RWPE1 (cell line): ENCODE measurements at places on chromosomes 1 and 21.

DNA sequence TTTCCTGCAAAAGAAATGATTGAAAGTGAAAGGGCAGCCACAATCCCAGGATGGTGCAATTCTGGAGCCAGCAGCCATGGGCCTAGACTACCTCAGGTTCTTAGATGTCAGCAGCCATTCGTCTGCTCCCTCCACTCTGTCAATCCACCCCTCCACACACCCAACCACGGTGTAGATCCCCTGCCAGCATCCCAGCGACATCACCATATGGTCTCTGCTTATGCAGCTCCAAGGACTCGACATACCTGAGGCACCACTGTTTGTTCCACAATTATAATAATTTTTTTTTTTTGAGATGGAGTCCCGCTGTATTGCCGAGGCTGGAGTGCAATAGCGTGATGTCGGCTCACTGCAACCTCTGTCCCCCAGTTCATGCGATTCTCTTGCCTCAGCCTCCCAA is 6.5 kb downstream of the SYNC start:
- DNase-seq = no peak

DNA sequence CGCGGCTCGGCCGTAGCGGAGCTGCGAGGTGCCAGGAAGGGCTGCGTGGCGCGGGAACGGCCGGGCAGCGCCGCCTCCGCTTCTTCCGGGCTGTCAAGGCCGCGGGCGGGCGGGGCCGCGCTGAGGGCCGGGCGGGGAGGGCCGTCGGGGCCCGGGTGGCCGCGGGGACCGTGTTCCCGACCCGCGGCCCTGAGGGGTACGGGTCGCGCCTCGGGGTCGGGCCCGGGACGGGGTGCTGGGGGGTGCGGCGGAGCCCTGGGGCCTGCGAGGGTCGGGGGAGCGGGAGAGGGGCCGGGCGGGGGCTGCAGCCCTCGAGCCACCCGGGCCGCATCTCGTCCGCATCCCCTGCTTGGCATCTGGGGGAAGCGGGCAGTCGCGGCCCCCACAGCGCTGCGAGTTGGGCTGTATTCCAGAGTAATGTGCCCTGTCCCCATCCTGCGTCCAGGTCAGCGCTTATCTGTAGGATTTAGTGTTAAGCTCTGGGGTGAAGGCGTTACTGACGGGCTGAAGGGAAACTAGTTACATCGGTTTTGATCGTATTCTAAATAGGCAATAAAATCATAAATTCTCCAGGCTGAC is 379 bp downstream of the RER1 start:
- no peak for DNase-seq

- DNase-seq = no peak
Measured at GRCh38 chr1:106027871-106028270, 1028.6 kb upstream of the PRMT6 start.

DNA sequence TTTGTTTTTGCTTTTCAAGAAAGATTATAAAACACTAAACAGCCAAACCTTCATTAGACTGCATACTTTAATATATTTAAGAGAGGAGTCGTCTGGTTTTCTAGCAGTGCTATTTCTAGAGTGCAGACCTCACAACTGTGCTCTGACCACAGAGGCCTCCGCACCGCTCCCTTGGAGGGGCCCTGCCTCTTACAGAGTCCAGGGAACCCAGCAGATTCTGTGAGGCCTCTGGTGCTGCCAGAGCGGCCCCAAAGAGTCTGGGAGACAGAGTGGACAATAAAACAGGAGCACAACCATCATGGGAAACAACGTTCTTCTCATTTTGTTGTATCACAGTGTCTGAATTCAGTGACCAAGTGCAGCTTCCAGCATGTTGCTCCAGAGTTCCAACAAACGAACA is 5.8 kb downstream of the ATP5PO start:
- no peak for DNase-seq

DNA sequence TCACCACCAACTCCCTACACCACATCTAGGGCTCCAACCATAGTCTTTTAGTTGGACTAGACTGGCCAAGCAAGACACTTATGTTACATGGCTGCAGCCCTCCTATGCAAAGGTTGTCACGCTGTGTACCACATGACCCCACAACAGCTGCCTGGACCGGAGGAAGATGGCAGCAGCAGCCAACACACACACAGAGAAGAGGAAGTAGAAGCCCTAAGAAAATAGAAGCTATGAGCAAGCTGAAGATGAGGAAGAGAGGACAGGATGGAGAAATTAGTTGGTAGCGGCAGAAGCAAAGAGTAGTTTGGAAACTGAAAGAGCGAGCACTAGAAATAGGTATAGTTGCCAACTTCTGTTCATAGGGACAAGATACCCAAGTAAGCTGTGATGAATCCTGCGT is 60.8 kb upstream of the RALGPS2 start:
- DNase-seq = no peak

GRCh38 chr1:147539122-147539575 is 2.2 kb upstream of the BCL9 start:
- peak; percentile 84 for DNase-seq

DNA sequence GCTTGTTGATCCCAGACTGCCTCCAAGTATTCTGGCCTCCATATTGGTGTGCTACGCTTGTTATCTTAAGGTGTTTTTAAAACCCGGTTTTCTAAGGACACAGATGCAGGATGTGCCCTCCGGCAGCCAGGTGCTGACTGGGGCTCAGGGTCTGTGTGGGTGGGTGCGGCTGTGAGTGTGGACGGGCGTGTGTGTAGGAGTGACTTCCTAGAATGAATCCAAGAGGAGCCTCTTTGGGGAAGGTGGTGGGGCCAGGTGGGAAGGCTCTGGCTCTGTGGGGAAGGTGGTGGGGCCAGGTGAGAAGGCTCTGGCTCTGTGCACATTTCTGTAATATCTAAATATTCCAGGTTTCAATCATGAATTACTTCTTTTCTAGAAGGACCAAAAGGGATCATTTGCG is 12.8 kb upstream of the TSPEAR start:
- DNase-seq = no peak

DNA sequence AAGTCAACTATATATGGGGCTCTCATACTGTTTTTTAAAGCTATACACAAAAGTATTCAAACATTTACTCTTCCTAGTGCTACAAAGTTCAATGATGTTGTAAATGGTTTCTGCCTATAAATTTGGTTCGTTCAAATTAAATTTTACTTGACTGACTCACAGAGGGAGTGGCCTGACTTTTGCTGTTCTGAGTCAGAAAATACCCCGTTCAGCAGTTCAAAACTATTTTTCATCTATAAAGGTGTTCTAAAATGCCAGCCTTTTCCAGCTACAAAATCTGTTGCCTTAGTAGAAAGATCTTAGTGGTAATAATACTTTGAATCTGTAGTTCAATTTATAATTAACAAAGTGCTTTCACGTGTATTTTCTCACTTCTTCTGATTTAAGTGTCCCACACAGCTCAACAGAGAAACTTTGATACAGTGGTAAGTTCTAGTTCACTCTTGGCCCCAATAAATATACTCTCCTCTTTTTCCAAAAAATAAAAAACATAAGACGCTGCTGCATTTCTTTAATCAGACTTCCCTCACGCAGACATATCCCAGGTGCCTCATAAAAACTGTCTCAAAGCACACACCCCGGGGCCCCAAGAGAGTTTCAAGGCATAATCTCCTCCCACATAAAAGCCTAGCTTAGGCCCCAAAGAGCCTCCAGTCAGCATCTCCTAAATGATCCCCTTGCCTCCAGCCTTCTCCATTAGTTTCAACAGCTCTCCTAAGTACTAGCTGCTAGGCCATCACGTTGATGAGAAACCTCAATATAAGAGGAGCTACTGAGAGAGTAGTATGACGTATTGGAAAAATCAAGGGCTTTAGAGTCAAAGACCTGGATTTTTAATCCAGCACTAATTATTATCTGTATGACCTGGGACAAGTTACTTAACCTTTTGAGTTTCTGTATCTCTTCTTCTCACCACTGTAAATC is 3.2 kb downstream of the PTP4A2 start:
- DNase-seq = peak; percentile 50

- DNase-seq = no peak
Measured at GRCh38 chr1:117857418-117857817, 72.0 kb downstream of the GDAP2 start.

DNA sequence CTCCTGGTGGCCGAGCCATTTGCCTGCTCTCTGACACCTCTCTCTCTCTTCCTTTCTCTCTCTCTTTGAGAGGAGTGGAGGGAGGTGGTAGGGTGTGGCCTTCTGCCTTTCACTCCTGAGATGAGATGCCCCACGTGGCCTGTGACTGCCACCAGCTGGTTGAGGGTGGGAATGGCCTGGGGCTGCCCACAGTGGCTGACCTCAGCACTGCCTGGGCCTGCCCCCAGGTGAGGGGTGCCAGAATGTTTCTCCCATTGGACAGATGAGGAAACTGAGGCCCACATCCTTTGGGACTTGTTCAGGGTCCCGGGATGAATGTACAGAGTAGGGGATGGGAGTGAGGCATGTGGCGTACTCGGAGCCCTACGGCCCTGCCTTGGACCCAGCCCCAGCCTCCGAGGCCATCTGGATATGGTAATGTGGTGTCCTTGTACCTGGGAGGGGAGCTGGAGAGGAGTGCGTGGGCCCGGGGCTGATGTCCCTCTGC is 12.7 kb upstream of the C1orf167 start:
- DNase-seq = peak; percentile 56

- DNase-seq = peak; percentile 53
Measured at GRCh38 chr1:113141650-113142473, 68.9 kb downstream of the LRIG2 start.

GRCh38 chr1:58290685-58291372 is 255.7 kb downstream of the OMA1 start:
- peak; percentile 11 for DNase-seq

DNA sequence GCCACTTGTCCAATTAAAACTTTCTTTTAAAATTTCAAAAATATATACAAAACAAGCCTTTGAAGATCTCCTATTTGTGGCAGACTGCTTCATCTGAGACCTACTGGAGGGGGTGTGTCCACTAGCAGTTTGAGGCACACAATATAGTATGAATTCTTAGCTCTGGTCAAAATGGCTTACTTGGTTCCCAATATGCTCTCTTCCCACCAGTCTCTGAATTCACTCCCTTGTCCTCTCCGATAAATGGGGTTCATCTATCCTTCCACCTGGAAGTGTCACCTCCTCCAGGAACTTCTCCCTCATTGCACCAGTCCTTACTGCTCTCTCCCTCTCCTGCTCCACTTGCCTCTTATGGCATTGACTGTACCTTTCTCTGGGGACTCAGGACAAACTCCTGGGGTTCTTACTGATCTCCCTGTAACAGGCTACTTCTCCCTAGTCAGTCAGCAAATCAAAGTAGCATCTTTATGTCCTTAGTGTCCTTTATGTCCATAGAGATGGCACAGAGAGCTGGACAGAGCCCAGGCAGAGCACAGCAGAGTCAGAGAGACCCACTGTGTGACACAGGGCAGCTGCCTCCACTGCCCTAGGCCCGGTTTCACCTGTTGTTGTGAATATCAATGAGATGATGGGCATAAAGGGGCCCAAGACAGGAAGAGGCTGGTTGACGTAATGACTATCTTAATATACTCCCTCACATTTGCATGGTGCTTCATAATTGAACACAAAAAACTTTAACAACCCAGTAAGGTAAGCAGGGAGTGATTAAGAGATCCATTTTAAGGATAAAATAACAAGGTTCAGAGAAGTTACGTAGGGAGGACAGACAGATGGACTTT is 3.6 kb downstream of the ASAP3 start:
- no peak for DNase-seq

DNA sequence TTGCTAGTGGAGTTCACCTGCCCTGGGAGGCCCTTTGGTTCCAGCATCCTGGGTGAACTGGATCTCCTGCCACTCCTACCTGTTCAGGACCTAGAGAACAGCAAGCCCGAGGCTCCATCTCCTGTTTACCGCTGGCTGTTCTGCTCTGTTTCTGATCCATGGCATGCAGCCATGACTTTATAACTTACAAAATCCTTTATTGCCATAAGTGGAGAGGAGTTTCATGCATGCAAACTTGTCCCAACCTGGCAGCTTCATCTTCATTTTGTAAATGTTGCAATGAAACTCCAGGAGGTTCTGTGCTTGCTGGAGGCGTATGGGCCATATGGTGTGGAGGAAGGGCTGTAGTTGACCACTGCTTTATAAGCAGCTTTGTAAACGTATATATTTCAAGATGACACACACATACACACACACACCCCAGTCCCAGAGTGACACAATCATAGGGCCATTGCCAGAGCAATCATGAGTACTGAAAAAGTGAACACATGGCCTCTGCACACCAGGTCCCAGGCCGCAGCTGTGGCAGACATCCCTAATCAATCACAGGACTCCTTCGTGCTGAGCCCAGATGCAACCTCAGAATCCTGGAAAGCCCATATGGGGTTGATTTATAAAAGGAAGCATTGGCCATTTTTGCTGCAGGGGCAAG is 69.0 kb downstream of the UBIAD1 start:
- no peak for DNase-seq

DNA sequence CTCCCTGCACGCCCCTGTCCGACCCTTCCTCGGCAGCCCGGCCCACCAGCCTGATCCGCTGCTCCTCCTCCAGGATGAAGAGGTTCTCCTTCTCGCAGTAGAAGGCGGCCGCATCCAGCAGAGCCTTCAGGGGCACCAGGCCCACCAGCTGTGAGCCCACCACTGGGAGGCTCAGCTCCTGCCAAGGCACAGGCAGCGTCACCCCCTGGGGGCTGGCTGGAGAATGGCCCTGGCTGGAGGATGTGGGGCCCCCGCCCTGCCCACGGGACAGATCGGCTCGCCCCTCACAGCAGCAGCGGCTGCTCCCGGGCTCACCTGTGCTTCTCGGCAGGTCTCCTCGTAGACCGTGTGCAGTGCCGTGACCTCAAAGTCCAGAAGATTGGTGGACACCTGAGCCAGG is 5.3 kb downstream of the FTCD start:
- DNase-seq = no peak

DNA sequence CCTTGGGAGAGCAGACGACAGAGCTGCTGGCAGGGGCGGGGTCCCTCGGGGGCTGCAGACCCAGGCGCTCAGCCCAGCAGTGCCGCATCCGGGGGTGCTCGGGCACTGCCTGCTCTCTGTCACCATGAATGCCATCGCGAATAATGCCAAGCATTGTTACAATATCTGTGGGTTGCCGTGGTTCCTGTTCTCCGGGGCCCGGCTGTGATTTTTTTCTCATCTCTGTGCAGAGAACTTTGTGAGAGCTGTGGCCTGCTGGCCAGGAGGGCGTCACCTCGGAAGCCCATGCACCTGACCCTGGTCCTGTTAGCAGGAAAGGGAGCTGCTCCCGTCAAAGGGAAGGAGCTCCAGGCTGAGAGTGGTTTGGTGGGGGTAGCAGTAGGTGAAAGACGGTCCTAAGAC is 70.4 kb downstream of the PRDM16 start:
- DNase-seq = no peak

- DNase-seq = no peak
Measured at GRCh38 chr1:34398916-34399275, 222.2 kb downstream of the C1orf94 start.

DNA sequence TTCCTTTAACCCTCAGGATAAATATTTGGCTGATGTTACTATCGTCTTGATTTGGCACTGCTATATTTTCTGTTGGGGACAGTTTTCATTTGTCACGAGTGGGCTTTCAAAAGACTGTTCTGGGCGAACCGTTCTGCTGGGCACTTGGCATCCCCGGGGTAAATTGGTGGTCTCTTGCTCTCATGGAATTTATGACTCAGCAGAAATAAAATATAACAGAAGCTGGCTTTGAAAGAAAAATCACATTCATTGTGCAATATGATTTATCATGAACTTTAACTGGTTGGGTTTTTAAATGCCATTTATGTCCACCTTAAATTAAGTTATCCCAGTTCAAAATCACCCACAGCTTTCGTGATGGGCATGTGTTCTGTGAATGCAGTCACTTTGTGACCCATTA is 147.3 kb downstream of the KAZN start:
- no peak for DNase-seq
